Subcutaneous preadipocyte (primary cell): ENCODE measurements at places on chromosomes 5 and 9. TPM values are rescaled to one million over a fixed set of nuclear protein-coding genes. Genes with fewer than 3 reads are reported as not detected.

The PKD2L2 gene
- not detected in 2 replicates for total RNA-seq

The ORM2 gene
- not detected in 2 replicates for total RNA-seq

The C7 gene
- 0.39 and 12.9 TPM in 2 replicates for total RNA-seq

The CCDC180 gene
- total RNA-seq = 1.8 and 2.0 TPM in 2 replicates
